Astrocyte of the hippocampus (primary cell): ENCODE measurements at places on chromosomes 1 and 21.

- no peak for DNase-seq
Measured at GRCh38 chr1:102032534-102032933, 35.8 kb upstream of the OLFM3 start.

GRCh38 chr1:239276051-239276450 is 110.3 kb upstream of the CHRM3 start:
- no peak for DNase-seq

DNA sequence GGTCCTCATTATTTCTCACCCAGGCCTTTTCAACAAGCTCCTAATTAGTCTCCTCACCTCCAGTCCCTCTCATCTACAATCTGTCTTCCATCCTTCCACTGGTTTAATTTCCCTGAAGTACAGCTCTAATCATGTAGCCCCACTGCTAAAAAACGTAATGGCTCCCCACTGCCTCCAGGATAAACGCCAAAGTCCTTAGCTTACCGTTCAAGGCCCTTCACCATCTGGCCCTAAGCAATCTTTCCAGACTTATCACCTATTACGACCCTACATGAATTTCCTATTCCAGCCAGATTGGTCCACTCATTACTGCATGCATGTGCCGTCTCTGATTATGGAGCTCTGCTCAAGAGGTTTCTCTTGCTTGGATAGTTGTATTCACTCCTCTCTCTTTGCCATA is 83.1 kb upstream of the DAB1 start:
- no peak for DNase-seq

GRCh38 chr21:41419921-41420862 is 5.8 kb upstream of the MX1 start:
- DNase-seq, result peak; percentile 94

GRCh38 chr1:243944429-243945160 is 94.6 kb upstream of the AKT3 start:
- peak; percentile 63 for DNase-seq

GRCh38 chr1:85992791-85993190 is 163.8 kb downstream of the COL24A1 start:
- peak; percentile 38 for DNase-seq

DNA sequence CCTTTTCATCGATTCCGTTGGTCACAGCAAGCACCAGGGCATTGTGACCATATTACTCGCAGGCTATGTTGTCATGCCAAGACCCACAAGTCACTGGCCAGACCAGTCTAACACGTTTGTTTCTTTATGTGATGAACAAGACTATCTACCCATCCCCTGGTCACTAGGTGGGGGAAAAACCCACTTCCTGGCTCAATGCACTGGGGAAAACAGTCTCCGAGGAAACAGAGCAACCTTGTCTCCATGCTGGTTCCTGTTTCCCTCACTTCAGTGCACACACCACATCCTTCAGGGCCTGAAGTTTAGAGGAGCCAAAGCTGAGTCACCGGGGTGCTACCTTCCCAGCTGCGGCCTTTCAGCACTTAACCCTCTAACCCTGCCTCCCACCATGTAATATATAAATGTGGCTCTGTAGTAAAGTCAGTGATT is 20.9 kb downstream of the ERICH3 start:
- DNase-seq, result peak; percentile 79

- DNase-seq, result no peak
Measured at GRCh38 chr1:51966559-51966958, 23.9 kb downstream of the RAB3B start.

DNA sequence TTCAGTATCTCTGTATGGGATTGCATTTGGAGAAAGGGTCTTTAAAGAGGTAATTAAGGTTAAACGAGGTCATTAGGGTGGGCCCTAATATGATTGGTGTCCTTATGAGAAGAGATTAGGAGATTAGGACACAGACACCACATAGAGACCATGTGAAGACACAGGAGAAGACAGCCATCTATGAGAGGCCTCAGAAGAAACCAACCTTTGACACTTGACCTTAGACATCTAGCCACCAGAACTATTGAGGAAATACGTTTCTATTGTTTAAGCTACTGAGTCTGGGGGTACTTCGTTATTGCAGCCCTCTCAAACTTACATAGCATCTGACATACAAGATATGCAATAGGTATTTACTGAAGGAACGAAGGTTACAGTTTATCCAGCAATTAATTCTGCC is 7.3 kb upstream of the VPS45 start:
- no peak for DNase-seq

- DNase-seq, result no peak
Measured at GRCh38 chr1:41571041-41571440, 86.6 kb upstream of the EDN2 start.

DNA sequence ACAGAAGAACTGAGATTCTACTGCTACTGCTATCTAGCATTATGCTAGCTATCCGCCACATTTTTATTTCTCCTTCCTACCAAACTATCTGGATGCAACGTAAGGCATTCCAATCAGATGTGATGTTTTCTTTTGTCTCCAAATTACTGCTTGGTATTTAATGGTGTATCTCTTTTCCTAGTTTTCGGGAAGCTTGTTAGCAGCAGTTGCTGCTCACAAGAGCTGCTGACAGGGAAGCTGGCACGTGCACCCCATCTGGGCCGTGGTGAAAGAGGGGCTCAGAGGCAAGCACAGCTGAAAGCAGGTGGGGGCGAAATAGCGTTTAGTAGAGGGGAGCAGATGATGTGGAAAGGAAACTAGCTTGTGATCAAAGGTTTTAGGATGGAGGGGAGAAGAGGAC is 57.3 kb downstream of the JAK1 start:
- DNase-seq, result no peak

DNA sequence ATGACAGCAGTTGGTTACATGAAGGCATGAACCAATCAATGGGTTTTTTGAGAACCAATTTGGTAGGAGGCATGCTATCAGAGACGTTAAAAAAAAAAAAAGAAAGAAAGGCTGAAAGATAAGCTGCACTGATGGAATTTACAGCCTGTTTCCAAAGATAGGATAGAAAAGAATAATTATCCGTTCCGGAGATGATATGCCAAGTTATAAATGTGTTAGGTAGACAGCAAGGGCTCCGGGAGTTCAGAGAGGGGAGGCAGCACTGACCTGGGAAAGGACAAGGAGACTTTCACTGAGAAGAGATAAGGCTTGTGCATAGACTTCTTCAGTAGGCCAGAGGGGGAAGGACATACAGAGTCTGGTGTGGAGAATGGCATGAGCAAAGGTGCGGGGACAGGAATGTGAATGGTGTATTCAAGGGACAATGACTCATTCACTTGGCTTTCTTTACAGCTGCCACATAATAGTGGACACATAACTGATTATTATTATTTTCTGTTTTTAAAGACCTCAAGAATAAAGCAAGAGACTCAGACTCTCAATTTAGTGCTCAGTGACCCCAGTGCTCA is 24.8 kb upstream of the ACBD6 start:
- DNase-seq, result peak; percentile 65
